Hematopoietic multipotent progenitor cell treated with erythropoietin and hydrocortisone succinate and interleukin-3 and kit ligand, for 8 days (in vitro differentiated cells): ENCODE measurements at places on chromosomes 3 and 15.

- no peak for DNase-seq
Observed at GRCh38 chr3:100517276-100517675, 24.9 kb downstream of the TMEM45A start.

GRCh38 chr15:58510715-58511598 is 79.2 kb downstream of the LIPC start:
- no peak for DNase-seq

DNA sequence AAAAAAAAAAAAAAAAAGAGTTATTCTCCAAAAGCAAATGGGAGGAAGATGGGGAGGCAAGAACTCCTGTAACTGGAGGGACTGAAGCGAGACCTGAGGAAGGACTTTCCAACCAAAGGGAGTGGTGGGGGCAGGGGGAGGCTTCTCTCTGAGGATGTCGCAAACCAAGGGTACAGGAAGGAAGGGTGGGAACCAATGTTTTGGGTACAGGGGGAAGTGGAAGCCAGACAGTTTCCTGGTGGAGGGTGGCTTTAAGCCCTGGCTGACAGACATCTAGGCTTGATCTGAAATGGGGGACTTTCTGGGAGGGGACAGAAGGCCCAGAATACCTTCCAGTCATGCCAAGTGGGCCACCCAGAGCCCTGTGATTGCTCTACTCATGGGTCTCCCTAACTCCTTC is 27.0 kb downstream of the VIPR1 start:
- DNase-seq, result no peak

GRCh38 chr3:70108072-70108471 is 108.5 kb downstream of the SAMMSON start:
- peak; percentile 39 for DNase-seq

DNA sequence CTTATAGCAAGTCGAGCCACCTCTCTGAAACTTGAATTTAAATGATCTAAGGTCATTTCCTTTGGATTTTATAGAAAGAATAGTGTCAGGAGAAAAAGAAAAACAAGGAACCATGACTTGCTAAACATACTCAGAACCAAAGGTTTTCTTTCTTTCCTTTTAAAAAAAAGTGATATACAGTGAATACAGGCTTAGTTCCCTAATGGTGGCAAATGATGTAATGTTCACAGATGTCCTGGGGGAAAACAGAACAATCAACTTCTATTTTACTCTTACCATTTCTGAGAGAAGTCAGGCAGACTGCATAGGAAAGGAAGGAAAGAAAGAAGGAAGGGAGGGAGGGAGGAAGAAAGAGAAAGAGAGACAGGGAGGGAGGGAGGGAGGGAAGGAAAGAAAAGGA is 56.5 kb downstream of the ST6GAL1 start:
- no peak for DNase-seq

DNA sequence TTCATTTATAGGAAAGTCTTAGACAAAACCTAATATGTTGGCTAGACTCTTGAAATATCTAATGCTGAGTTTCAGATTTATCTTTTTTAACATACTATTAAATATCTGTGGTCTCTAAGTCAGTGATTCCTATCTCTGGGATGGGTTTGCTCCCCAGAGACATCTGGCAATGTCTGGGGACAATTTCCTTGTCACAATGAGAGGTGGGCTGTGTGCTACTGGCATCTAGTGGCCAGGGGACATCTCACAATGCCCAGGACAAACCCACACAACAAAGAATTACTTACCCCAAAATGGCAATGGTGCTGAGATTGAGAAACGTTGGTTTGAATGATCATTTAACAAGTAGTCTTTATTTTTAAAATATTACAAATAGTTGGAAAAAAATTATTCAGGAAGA is 602.1 kb downstream of the MAGI1 start:
- DNase-seq, result peak; percentile 3

DNA sequence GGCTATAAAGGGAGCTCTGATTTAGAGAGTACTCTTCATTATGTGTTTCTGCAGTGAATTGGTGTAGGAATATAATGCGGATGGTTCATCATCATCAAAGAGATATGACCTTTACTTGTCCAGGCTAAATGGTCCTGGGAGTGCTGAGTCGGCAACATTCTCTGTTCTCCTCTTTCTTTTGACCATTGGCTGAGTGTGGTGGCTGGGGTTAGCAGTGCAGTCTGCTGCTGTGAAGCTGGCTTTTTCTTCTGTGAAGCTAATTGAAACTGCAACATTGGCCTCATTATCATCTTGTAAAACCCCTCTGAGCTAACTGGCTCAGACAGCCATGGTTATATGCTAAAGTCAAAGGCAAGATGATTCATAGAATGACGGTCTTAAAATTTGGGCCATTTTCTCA is 83.8 kb downstream of the THRB start:
- no peak for DNase-seq

GRCh38 chr3:128461731-128462130 is 5.0 kb downstream of the DNAJB8 start:
- no peak for DNase-seq

GRCh38 chr3:16817197-16817596 is 67.6 kb upstream of the PLCL2 start:
- DNase-seq, result no peak

DNA sequence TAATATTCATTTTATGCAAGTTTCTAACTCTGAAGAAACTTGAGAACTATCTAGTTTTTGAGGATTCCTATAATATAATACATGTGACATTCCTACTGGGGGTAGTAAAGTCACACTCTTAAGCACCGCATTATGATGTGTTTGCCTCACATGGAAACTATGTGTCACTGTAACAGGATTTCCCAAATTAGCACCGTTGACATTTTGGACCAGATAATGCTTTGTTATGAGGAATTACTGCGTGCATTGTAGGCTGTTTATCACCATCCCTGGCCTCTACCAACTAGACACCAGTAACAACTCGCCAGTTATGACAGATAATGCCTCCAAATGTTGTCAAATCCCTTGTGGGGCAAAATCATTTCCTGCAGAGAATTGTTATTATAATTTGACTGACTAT is 267.8 kb downstream of the RAP2B start:
- no peak for DNase-seq

DNA sequence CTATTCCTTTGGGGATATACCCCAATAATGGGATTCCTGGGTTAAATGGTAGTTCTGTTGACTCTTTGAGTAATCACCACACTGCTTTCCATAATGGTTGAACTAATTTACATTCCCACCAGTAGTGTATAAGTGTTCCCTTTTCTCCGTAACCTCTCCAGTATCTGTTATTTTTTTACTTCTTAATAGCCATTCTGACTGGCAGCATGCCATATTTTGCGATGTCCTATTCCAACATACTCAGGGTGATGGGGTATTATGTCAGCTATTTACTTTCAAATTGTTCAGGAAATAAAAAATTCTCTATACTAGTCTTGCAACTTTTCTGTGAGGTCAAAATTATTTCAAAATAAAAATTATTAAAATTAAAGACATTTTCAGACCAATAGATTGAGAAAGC is 9.1 kb upstream of the PARP14 start:
- no peak for DNase-seq

- no peak for DNase-seq
Observed at GRCh38 chr15:51783967-51784366, 32.6 kb downstream of the TMOD2 start.

- DNase-seq, result no peak
Observed at GRCh38 chr15:62706317-62706716, 336.2 kb upstream of the TPM1 start.

DNA sequence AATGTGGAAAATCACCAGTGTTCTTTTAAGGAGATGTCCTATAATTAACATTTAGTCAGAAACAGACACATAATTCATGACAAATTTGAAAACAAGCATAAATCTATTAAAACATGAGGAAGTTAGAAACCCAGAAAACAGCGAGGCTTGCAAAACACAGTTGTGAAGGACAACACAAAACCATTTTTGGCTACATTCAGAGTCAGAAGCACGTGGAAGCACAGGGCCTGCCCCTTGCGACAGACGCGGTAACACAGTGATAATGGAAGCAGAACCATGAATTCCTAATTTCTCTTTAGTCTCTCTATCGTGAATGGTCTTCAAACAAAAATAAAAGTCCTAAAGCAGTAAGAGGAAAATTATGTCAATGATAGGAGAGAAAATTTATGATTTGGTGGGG is 12.2 kb downstream of the NCEH1 start:
- DNase-seq, result peak; percentile 31

GRCh38 chr3:184645336-184645735 is 66.5 kb downstream of the MAGEF1 start:
- DNase-seq, result no peak

DNA sequence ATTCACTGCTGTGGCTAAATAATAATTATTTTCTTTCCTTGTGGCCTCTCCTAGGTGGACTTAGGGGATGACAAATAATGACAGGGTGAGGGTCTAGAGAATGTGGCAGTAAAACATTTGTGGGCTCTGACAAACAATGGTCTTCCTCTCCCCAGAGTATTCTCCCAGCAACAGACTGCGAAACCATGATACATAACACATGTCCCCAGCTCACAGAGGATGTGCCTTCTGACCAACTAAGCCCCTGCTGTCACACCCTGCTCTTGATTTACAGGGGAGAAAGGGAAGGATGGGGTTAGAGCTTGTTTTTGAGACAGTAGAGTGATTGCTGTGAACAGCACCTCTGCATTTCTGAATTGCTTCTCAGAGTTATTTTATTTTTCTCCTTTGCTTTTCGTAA is 116.6 kb upstream of the CTDSPL start:
- no peak for DNase-seq

- DNase-seq, result no peak
Observed at GRCh38 chr3:140019946-140020345, 85.0 kb downstream of the CLSTN2 start.

GRCh38 chr15:88174571-88174970 is 82.0 kb downstream of the NTRK3 start:
- no peak for DNase-seq

- DNase-seq, result no peak
Observed at GRCh38 chr3:74515451-74515850, 99.0 kb downstream of the CNTN3 start.

DNA sequence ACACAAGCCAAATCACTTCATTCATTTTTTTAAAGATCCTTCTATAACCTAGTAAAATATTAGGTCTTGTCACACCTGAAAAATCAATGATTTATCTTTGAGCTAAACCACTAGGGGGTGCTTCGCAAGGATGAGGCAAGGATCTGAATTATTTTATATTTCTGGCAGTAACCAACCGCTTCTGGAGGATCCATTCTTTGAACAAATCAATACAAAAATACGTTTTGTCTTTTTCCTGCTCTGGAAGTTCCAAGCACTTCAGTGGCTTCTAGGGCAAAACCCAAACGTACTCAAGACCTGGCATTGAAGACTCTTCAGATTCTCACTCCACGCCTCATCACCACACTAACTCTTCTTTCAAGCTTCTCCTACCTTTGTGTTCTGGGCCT is 486 bp downstream of the LSG1 start:
- peak; percentile 60 for DNase-seq

GRCh38 chr3:31364188-31364587 is 168.5 kb upstream of the STT3B start:
- DNase-seq, result no peak

- no peak for DNase-seq
Observed at GRCh38 chr15:101126618-101127505, 125.0 kb downstream of the CHSY1 start.

- DNase-seq, result no peak
Observed at GRCh38 chr3:72768481-72768880, 79.8 kb downstream of the SHQ1 start.

- no peak for DNase-seq
Observed at GRCh38 chr15:33091983-33092693, 102.4 kb downstream of the FMN1 start.

DNA sequence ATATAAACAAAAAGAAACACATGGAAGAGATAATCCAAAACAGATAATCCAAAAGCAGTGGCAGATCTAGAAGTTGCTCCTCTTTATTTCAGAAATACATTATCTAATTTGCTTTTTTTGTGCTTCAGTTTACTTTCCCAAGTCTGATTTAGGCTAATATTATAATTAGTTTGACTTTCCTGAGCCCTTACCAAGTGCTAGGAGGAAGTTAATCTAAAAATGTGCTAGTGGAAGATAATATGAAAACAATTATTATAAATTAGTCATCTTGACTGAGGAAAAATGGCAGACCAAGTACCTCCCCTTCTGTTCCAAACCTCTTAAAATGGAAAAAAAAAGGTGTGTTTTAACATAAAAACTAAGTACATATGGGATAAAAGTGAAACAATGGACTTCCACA is 17.5 kb downstream of the SLC9A9 start:
- no peak for DNase-seq

DNA sequence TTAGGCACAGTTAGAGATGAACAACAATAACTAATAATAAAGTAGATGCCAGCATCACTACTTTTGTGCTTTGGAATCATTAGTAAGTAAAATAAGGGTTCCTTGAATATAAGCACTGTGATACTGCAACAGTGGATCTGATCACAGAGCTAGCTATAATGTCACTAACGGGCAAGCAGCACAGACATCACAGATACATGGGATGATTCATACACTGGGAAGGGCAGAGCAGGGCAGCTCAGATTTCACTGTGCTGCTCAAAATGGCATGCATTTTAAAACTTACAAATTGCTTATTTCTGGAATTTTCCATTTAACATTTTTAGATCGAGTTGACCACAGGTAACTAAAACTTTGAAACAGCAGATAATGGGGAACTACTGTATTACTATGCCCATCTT is 476.6 kb downstream of the FHIT start:
- no peak for DNase-seq

GRCh38 chr15:91921188-91921842 is 67.8 kb downstream of the SLCO3A1 start:
- DNase-seq, result no peak

DNA sequence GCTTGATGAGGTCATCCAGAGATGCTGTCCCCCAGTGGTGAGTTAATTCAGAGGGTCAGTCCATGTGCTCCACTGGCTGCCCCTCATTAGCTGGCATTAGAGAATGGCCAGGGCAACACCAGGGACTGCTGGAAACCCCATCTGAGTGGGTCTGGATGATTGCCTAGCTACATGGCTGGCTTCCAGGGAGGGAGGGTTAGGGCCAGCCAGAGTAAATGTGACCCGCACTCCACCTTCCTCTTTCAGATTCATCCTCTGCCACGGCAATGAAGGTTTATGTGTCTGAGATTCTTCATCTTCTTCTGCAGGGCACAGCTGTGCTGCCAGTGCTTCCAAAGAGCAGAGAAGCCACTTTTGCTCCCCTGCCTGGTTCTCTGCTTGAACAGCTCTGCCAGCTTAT is 391.9 kb downstream of the OCA2 start:
- DNase-seq, result no peak

- DNase-seq, result no peak
Observed at GRCh38 chr3:155088706-155089345, 8.7 kb downstream of the MME start.

DNA sequence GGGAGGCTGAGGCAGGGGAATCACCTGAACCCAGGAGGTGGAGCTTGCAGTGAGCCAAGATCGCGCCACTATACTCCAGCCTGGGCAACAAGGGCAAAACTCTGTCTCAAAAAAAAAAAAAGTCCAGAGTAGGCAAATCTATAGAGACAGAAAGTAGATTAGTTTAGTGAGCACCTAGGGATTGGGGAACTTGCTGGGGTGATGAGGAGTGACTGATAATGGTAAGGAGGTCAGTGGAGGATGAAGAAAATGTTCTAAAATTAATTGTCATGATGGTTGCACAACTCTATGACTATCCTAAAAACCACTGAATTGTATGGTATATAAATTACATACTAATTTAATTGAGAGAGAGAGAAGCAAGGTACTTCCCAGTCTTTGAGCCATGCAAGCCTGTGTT is 27.8 kb upstream of the LYZL4 start:
- DNase-seq, result no peak

GRCh38 chr15:70856884-70857561 is 3.1 kb upstream of the LARP6 start:
- DNase-seq, result no peak

- no peak for DNase-seq
Observed at GRCh38 chr3:42055291-42055690, 35.9 kb upstream of the TRAK1 start.
